ENCODE measurements at places on chromosomes 1 and 21.

- no peak for DNase-seq
Observed at GRCh38 chr21:45327441-45328197, 39.9 kb upstream of the POFUT2 start.

GRCh38 chr1:210129759-210130158 is 102.8 kb upstream of the SERTAD4 start:
- DNase-seq, result no peak

- no peak for DNase-seq
Observed at GRCh38 chr1:201827321-201828216, 1.4 kb upstream of the IPO9 start.

DNA sequence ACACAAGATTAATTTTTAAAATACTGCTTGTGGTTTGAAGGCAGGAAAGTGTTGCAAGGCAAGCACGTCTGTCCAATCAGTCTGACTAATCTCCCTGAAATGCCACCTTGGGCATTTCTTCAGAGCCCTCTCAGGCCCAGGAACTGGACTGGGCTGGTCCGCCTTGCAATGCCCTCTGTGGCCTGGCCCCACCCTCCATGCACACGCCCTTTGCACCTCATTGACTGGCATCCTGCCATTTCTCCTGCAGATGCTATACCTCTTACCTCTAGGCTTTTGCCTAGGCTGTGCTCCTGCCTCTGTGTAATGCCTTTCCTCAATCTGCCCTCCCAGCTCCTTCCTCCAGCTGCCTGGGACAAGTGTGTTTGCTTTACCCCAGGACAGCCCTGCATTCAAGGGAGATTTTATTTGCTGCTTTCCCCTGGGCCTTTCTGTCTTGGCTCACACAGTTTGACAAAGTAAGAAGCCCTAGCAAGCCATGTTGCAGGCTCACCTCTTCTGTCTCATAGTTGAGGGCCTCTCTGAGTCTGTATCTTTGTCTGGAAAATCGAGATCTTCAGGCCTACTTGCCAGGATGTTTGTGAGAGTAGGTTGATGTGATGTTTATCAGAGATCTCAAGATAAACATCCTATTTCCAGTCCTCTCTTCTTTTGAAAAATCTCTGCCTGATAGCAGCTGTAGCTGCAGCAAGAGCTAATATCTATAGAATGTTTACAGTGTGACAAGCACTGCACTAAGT is 149.2 kb upstream of the JUN start:
- no peak for DNase-seq

Measured in T-helper 22 cell (primary cell).